Panc1 (cell line): ENCODE measurements at places on chromosomes 11 and 22.

DNA sequence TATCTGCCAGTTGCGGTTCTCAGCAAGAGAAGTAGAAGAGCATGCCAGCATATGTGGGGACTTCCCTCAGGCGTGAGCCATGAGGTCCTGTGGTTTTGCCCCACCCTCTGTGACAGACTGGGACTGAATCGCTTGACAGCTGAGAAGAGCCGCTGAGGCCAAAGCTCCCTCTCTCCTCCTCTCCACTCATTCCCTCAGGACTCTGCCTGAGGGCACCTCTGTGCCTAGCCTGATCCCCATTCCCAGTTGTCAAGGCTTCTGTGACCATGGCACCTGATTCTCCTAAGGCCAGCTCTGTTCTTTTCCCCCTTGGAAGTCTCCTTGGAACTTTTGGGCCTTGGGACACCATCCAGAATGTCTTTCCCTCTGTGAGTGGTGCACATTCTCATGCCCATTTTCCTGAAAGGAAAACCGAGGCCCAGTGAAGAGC is 27.0 kb downstream of the ART5 start:
- no peak for DNase-seq

DNA sequence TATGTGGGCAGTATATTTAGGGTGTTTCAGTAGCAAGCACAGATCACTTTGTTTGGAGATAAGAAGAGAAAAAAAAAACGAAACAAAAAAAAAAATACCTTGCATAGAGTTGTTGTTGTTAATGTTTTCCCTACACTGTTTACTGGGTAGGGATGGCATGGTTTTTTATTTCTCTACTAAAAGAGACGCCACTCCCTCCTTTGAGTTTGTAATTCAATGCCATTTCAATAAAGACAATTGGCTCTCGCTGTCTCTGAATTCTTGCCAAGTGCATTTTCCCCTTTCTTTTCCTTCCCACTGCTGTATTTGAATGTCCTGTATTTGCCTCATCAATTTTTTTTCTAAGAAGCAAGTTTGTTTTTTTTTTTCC is 213.9 kb upstream of the UBASH3B start:
- DNase-seq, result no peak

GRCh38 chr22:42939941-42940653 is 74.9 kb downstream of the PACSIN2 start:
- DNase-seq, result peak; percentile 78

- no peak for DNase-seq
These were observed 5.6 kb downstream of the PIM3 start for GRCh38 chr22:49966041-49966773.

- DNase-seq, result no peak
These were observed 308.9 kb downstream of the MN1 start for GRCh38 chr22:27492566-27493201.

DNA sequence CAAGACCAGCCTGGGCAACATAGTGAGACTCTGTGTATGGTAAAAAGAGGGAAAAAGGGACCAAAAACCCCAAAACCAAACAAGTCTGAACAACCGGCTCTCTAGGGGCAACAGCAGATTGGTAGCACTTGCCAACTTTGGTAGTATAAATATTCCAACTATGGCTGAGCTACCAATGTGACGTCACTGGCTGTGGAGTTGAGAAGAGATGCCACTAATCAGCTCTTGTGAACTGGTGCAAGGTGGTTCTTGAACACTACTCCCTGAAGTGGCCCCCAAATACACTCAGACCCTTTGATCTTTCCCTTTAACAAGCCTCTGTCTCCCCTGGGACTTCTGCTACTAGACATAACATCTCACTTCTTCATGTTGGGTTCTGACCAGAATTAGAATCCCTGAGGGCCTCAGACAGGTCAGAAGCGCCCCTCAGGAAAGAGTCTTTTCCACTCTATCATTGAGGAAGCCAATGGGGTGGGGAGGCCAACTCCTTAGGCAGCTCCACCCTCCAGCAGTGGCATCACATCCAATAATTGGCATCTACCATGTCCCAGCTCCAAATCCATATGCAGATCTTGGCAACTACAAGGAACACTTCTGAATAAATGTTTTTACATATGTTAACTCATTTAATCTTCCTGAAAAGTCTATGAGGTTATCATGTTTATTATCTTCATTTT is 49.2 kb downstream of the RPL27A start:
- no peak for DNase-seq

DNA sequence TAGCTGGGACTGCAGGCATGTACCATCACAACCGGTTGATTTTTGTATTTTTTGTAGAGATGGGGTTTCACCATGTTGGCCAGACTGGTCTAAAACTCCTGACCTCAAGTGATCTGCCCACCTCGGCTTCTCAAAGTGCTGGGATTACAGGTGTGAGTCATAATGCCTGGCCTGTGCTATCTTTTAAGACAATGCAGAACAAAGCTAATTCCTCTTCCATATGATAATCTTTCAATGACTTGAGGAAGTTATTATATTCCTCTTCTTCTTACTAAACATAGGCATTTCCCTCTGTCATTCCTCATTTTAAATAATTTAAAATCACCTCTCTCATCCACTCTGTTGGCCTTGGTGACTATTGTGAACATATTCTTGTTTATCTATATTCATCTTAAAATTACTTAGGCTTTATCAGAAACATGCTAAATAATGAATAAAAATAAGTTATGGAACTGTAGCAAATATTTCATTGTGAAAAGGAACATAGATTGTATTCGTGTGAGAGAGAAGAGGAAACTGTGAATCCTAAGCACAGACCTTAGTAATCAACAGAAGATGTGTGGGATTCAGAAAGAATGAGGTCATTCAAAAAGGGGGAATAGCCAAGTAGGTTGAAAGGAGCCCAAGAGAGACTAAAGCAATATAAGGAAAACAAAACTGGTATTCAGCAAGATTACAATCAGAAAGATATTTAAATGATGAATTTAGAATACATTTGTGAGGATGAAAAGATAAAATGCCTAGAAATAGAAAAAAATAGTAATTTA is 269.4 kb downstream of the TTC28 start:
- DNase-seq, result no peak

GRCh38 chr11:69545976-69546617 is 64.6 kb downstream of the LINC01488 start:
- DNase-seq, result no peak

DNA sequence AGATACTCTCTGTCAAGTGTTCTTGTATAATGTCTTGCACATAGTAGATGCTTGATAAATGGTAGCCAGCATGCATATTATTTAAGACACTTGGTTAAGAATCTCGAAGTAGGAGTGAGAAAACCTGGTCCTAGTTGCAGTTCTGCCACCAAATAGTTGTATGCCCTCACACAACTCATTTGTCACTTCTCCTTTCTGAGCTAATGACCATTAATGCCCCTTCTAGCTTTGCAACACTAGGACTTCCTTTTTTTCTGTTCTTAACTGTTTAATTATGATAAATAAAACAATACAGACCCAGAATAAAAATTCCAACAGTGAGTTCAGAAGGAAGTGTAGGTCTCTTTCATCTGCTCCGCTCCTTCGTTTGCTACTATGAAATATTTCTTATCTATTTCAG is 453.6 kb downstream of the TMEM135 start:
- DNase-seq, result no peak

- DNase-seq, result no peak
These were observed 38.4 kb upstream of the PRSS23 start for GRCh38 chr11:86761978-86762377.

- DNase-seq, result no peak
These were observed 1.6 kb downstream of the BRD1 start for GRCh38 chr22:49825944-49826602.

DNA sequence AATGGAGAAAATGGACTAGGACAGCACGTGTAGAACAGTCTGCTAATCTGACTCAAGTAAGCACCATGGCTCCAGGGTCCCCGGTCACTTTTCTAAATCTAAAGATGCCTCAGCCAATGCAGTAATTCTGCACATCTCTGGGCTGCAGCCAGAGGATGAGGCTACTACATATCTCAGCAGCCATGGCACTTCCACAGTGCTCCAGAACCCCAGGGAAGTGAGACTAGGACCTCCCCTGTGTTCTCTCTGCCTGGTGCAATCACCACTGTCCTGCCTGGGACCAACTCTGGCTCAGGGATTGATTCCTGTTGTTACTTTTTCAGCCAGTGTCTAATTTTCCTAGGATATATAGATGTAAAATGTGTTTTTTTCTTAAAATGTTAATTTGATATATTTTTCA is 129.4 kb upstream of the TOP3B start:
- DNase-seq, result no peak
